ENCODE measurements at places on chromosomes 3 and 15. TPM values are rescaled to one million over a fixed set of nuclear protein-coding genes. Genes with fewer than 3 reads are reported as not detected.

FEZF2 gene
- total RNA-seq: not detected

AHSG gene
- total RNA-seq: not detected

DENND6A gene
- total RNA-seq: 13.4 TPM

COLQ gene
- total RNA-seq: 0.26 TPM

SLC22A14 gene
- total RNA-seq: 0.17 TPM

KLHL6 gene
- total RNA-seq: not detected

CPA3 gene
- not detected for total RNA-seq

DNA sequence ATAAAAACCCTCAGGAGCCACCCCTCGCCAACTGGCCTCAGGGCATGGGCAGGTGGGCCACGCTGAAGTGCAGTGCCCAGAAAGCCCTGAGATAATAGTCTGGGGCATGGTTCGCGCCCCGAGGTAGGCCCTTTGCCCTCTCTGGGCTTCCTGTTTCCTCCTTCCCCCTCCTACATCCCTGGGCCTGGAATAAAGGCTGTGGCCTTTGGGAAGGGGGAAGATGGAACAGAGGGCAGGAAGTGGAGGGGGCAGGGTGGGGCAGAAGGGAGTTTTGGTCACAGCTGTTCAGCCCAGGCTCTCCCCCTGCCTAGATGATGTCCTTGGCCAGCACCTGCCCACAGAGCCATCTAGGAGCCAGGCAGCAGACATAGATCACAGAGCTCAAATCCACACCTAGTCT lies 11.3 kb downstream of the CSRNP1 start:
- DNase-seq: no peak

GRCh38 chr3:132643366-132643765 lies 16.2 kb downstream of the ACAD11 start:
- no peak for DNase-seq

- peak; percentile 39 for DNase-seq
Measured at GRCh38 chr15:71334873-71335272, 219.6 kb downstream of the THSD4 start.

GRCh38 chr15:84600331-84600686 lies 500 bp upstream of the ZSCAN2 start:
- DNase-seq: peak; percentile 86

- DNase-seq: no peak
Measured at GRCh38 chr15:50012790-50013189, 106.2 kb downstream of the ATP8B4 start.

DNA sequence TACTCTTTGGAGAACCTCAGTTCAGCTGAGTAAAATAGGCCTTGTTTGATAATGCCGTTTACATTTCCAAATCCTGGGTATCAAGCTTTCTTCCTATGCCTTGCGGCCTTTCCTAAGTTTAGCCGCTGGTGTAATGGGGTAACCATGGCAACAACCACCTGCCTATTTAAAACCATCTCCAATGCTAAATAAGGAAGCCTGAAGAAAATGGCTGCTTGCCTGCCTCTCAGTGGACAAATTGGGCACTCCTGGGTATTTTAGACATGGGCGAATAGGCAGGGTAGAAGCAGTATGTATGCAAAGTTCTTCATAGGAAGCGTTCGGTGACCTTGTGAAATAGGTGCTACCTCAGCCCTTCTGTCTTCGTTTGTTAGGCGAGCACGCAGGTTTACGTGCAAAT lies 122.7 kb downstream of the DGKG start:
- peak; percentile 24 for DNase-seq

DNA sequence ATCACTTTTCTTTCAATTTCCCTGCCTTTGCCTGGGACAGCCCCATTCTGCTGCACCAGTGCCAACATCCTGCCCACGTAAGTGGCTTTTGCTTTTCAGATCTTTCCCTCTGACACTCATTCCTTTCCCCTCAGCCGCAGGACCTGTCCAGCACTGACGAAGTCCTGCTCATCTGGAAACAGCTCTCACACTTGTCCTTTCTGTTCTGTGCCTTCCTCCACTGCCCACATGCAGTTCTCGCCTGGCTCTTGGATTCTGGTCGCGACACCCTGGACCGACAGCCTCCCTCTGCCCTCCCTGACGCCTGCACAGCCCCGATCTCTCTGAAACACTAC lies 99.7 kb downstream of the ADCY5 start:
- no peak for DNase-seq

DNA sequence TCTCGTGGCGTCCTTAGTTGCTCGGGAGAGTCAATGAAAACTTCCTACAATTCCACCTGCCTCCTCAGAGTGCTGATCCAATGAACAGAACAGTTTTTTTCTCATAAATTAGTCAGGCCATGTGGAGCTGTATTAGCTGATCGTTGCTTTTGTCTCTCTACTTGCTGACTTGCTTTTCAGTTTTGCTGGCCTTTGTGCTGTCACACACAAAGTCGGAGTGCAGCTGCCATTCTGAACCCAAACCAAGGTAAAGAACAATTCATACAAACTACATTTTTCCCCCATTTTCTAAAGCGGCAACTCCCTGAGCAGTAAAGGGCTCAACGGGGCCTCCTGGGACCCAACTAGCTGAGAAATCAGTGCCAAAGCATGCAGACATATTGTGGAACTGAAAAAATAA lies 43.1 kb downstream of the MEIS2 start:
- no peak for DNase-seq

- DNase-seq: no peak
Measured at GRCh38 chr3:177883957-177884356, 652.3 kb upstream of the KCNMB2 start.

DNA sequence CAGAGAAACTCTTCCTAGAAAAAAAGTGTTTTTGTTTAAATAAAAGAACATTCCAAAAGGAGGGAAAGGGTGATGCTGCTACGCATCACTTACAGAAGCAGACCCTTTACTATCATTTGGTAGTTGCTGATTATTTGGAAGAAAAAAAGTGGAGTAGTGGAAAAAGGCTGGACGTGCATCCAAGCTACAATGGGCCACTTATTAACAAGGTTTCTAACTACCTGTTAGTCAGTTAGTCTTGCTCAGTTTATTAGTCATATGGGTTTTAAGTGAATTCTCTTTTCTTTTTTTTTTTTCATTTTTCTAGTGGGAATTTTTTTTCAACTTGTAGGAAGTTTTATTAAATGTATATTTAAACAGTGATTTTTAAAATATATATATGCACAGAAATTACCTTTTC lies 866.0 kb downstream of the MCTP2 start:
- DNase-seq: no peak

GRCh38 chr3:5613599-5613998 lies 426.1 kb downstream of the EDEM1 start:
- DNase-seq: no peak

GRCh38 chr3:137293086-137293485 lies 335.3 kb downstream of the IL20RB start:
- no peak for DNase-seq

- DNase-seq: peak; percentile 17
Measured at GRCh38 chr3:7710284-7710683, 791.3 kb upstream of the LMCD1 start.

GRCh38 chr3:9508781-9509180 lies 44.8 kb downstream of the LHFPL4 start:
- no peak for DNase-seq

GRCh38 chr3:127183931-127184869 lies 8.7 kb upstream of the PRR23E start:
- DNase-seq: no peak

GRCh38 chr15:82944821-82945220 lies 7.7 kb downstream of the HOMER2 start:
- DNase-seq: peak; percentile 71

DNA sequence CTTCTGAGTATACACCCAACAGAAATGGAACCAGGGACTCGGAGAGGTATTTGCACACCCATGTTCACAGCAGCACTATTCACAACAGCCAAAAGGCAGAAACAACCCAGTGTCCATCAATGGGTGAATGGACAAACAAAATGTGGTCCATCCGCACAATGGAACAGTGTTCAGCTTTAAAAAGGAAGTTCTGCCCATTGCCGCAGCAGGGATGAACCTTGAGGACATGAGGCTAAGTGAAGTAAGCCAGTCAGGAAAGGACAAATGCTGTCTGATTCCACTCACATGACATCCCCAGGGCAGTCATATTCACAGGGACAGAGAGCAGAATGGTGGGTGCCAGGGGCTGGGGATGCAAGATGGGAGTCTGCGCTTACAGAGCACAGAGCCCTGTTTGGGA lies 7.5 kb downstream of the IQSEC1 start:
- DNase-seq: no peak

- no peak for DNase-seq
Measured at GRCh38 chr3:60260546-60260945, 990.7 kb downstream of the FHIT start.

DNA sequence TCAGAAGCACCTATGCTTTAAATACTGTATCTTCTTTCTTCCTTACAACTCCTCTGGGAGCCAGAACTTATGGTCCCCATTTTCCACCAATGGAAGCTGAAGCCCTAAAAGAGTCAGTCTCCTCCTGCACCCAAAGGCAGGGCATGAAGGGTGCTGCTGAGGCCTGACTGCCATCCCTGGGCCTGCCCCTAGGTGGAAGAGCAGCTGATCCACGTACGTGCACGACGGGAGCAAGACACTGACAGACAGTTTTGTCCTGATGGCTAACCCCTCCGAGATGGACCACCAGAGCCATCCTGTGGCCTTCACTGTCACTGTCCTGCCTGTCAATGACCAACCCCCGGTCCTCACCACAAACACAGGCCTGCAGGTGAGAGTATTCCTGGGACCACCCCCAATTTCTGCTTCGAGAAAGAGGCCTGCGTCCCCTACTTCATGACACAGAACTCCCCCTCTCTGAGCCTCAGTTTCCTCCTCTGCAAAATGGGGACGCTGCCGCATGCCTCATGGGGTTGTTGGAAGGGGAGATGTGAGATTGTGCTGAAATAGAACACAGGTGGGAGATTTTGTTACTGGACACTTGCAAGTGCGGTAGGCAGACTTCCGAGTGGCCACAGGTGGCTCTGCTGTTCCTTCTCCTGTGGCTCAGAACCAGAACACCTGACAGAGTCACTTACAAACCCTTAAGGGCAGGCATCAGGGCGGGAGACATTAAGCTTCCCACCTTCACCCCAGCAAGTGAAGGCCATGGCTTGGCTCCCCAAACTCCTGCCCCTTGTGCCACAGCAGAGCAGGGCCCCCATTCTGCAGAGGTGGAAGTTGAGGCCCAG lies 175.4 kb downstream of the TBC1D2B start:
- no peak for DNase-seq
